ENCODE measurements at places on chromosomes 3 and 15.

DNA sequence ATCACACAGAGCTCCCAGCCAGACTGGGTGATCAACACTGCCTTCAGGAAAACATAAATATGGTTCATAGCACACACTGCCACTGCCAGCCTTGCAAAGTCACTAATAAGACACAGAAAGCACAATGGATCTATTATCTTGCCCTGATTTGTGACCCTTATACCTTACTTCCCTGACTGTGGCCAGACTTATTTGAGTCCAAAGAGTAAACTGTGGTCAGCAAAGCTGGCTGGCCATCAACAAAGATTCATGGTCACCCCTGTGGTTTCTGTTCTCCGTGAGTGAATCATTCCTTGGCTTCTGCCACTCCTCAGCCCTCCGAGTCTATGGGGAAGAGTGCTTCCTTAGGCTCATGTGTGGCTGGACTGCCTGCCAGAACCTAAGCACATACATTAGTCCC lies 437.7 kb downstream of the RAP2B start:
- no peak for DNase-seq

GRCh38 chr3:119469418-119470189 lies 841 bp downstream of the POGLUT1 start:
- no peak for DNase-seq

DNA sequence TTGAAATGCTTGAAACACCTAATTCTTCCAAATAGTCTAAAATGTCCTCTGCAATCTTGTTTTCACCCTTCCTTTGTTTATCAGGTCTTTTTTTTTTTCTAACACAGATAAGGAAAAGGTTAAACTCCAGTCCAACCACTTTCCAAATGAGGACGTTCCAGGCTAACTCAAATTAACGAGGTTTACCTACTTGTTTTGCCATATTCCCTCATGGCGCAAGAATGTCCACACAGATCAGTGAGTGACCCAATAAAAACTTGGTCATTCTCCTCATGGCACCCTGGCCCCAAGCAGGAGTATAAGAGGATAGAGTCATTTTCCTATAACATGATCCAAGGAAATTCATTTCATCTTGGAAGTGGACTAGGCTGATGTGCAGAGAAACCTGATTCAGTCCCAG lies 6.6 kb upstream of the LIPC start:
- no peak for DNase-seq

DNA sequence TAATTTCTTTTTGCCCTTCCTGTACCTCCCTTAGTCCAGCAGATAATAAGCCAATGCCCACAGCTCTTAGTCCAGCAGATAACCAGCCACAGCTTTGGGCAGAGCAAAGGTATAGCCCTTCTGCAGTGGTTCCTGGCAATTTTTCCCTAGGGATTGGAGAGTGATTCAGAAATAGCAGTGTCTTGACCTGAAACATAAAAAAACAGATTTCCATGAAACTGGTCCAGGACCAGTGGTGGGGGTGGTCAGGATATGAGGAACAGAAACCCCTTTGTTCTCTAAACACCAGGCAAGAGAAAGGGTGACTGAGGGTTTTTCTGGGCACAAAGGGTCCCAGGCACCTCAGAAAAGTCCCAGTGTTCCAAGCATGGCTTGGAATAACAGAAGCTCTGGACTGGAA lies 103.4 kb downstream of the ARRDC4 start:
- no peak for DNase-seq

DNA sequence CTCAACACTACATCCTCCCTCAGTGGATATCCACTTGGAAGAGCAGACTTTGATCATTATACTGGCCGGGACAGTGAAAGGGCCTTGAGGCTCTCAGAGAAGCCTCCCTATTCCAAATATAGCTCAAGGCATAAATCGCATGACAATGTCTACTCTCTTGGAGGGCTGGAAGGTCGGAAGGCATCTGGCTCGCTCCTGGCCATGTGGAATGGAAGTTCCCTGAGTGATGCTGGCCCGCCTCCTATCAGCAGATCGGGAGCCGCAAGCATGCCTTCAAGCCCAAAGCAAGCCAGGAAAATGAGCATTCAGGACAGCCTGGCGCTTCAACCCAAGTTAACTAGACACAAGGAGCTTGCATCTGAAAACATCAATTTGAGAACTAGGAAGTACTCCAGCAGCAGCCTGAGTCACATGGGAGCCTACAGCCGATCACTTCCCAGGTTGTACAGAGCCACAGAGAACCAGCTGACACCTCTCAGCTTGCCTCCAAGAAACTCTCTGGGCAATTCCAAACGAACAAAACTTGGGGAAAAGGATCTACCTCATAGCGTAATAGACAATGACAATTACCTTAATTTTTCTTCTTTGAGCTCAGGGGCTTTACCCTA lies 25.4 kb downstream of the PHLDB2 start:
- DNase-seq, result no peak

DNA sequence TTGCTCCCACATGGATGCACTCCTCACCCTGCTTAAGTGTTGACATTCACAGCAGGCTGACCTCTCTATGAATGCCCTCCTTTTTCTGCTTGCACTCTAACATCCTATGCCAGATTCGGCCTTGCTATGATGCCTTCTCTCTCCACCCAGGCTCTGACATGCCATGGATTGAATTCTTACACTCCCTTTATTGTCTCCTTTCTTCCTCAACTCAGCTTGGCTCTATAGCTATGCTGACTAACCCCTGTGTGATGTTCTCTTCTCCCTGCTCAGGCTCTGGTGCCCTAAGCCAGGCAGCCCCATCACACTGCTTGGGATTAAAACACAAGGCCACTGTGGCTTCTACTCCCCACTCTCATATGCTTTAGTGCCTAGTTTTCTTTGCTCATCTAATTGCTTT lies 563.7 kb downstream of the NSUN3 start:
- DNase-seq, result no peak

DNA sequence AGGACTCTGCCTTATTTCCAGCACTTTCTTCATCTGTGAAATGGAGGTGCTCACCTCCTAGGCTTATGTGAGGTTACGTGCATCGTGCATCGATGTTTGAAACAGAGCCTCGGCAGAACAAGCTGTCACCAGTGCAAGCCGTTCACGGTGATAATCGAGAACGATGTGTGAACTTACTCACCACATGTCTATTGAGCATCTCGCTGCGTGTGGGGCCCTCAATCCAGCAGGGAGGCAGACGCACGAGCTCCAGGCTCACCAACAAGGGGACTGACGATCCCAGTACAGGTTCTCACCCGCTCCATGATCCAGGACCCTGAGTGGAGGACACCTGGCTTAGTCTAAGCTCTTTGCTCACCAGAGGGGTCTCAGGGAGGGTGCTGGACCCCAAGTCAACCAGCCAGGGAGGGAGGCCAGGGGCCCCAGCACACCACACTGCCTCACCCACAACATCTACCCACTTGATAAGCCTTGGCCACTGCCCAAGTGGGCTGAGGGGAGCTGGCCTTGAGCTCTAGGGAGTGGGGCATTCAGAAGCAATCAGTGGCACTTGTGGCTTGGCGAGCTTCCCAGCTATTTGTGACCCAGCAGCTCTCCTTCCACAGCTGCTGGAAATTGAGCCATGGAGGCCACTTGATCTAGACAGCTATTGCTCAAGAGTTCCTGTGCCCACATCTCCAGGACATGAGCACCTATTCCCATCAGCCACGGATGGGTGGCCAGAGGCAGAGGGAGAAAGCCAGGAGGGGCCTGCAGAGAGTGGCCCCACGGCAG lies 34.4 kb upstream of the SLC6A1 start:
- DNase-seq, result no peak

DNA sequence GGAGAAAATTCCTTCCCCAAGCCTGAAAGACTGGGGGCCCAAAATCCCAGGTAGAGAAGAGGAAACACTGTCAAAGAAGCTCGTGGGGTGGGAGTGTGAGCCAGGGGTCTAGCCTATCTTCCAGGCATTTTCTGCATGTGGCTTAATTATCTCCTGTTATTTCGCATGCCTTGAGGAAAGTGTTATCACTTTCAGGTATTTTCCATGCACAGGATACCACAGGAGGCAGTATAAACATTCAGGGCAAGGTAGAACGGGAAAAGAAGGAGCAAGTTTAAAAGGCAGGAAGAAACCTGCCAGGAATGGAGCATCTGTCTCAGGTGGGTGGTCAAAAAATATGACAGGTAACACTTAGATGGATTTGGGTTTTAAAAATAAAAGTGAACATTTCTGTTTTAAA lies 575.3 kb upstream of the ZNF385D start:
- DNase-seq, result no peak

DNA sequence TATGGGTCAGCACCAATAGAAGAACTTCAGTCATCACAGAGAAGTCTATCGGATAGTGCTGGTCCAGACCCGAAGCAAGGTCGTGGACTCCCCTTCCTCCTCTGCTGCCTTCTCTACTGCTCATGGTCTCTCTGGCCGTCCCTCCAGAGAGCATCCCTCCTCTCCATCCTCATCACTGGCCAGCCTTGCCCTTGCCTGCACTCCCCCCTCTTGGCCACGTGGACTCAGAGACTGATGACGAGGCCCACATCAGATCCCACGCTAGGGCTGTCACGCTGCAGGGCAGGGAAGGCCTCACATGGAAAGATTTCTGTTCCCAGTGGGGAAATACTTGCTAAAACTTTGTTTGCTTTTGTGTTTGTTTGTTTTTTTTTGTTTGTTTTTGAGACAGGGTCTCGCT lies 35.3 kb downstream of the IGDCC3 start:
- no peak for DNase-seq

GRCh38 chr15:27784107-27784506 lies 315.0 kb downstream of the OCA2 start:
- no peak for DNase-seq

- DNase-seq, result no peak
These were observed 126.5 kb upstream of the MITF start for GRCh38 chr3:69612791-69613190.

- DNase-seq, result no peak
These were observed at the start of gene GHRL for GRCh38 chr3:10292505-10293419. GHRL (minus strand) TSS chr3:10292947; CDS start chr3:10290180, 2,767 bp downstream.

DNA sequence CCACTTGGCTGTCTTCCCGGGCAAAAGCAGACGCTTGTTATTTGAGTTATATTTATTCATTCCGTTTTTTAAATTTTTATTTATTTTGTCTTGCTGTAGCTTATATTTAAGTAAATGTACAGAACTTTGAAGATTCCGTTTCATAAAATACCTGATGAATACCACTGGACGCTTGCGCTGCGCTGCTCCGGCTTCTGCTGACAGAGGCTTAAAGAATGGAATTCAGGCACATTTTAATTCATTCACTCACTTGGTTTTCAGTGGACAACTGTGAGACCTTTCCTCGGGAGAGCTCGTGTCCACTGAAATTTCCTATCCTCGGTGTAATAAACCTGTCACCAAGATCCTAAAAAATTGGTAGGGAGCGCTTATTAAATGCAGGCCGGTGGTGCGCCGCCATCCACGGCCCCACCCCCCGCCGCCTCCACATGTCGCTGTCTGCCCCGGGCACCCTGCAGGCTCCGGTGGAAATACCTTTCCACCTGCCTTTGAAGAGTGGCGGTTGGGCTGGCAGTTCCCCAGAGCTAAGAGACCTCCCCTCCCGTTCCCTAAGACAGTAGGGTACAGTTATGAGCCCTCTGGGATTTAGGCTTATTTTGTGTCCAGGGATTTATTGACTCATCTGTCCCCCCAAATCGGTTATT lies 62.5 kb upstream of the UBE2E1 start:
- no peak for DNase-seq

- no peak for DNase-seq
These were observed 19.4 kb upstream of the PRR20G start for GRCh38 chr3:127307112-127307835.

- DNase-seq, result no peak
These were observed 221.4 kb upstream of the SUCLG2 start for GRCh38 chr3:67875858-67876257.

DNA sequence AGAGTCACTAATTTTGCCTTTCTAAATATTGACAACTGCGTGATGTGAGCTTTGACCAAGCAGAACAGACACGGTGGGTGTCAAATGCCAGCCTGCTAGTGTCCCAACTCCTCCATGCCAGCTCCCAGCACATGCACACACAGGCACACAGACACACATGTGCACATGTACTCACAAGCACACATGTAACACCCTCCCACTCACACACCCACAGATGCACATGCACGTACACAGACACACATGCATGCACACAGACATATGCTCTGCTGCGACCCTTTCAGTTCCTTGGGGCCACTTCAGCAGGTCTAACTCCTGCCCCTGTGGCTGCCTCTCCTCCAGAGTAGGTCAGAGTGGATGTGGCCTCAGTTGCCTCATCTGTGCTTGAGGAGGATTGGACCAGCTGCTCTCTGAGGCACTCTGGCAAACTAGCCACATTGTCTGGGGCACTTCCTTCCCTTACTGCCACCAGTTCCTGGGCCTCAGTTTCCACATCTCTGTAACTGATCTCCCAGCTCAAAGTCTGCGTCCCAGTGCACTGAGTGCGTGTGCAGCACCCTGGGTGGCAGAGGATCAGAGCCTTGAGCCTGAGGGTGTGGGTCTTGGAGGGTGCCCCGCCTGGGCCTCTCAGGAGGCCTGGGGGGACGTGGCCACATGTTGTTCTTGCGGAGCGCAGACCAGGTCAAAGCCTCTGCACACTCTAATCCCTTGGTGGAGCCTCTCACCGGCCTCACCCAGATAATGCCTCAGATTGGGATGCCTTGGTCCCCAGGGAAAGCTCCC lies 55.0 kb upstream of the PRR23E start:
- no peak for DNase-seq

DNA sequence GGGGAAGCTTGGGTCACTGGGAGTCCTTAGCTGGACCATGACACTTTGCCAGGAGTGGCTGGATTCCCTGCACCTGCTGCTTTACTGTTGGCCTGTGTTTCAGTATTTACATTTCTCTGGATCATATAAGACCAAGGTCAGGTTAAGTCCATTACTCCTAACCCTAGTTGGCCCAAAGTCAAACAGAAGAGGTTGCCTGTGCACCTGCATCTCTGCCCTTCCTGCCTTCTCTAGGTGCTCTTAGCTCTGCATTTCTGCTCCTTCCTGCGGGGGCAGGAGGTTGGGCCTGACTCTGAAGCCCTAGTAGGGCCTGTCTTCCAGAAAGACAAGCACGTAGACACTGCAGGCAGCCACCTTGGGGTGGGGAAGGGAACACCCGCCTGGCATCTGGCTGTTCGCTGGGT lies 124.3 kb downstream of the RPLP1 start:
- no peak for DNase-seq

- DNase-seq, result no peak
These were observed 341.0 kb upstream of the RASGRP1 start for GRCh38 chr15:38905632-38906031.

GRCh38 chr3:5822843-5823242 lies 635.3 kb downstream of the EDEM1 start:
- no peak for DNase-seq

- DNase-seq, result no peak
These were observed 117.6 kb downstream of the CHST2 start for GRCh38 chr3:143237077-143237627.

All from stimulated activated CD4-positive, alpha-beta T cell treated with anti-CD3 and anti-CD28 coated beads, Interleukin-4, amount 100 ng/mL, for 4 hours (primary cell).